Tibial nerve (tissue), 4 donors: ENCODE measurements at places on chromosomes 5 and 9. TPM values are rescaled to one million over a fixed set of nuclear protein-coding genes. Genes with fewer than 3 reads are reported as not detected.

- H3K27me3 ChIP-seq = no peaks in the 10 kb centered on the region
- H3K4me3 ChIP-seq = no peak overlapping the region
- peaks cover 36% of the 10 kb centered on the region for H3K4me1 ChIP-seq
- no peak overlapping the region for H3K27ac ChIP-seq
Observed at GRCh38 chr5:109105631-109106267, 304.0 kb downstream of the PJA2 start.

MAMDC4 gene
- 3.8 TPM for total RNA-seq

SMIM3 gene
- 37.9 TPM for total RNA-seq

DNA sequence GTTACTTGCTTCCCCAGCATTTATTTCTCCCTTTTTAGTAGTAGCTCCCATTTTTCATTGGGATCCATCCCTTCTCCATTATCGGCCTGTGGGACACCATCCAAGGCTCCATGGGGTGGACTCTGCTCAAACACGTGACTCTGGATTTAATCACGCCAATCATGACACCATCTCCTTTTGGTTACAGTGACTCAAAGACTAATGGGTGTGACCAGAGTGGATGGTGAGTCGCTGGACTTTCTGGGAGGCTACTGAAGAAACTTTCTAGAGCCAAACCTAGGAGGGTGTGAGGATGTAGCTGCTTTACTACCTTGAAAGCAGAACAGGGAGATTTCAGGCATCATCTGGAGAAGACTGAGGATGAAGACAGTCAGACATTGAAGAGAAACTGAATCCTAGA, 93.1 kb downstream of the PJA2 start:
- no peaks in the 10 kb centered on the region for H3K27me3 ChIP-seq
- no peak overlapping the region for H3K4me3 ChIP-seq
- DNase-seq = no peak
- no peaks in the 10 kb centered on the region for H3K36me3 ChIP-seq

DNA sequence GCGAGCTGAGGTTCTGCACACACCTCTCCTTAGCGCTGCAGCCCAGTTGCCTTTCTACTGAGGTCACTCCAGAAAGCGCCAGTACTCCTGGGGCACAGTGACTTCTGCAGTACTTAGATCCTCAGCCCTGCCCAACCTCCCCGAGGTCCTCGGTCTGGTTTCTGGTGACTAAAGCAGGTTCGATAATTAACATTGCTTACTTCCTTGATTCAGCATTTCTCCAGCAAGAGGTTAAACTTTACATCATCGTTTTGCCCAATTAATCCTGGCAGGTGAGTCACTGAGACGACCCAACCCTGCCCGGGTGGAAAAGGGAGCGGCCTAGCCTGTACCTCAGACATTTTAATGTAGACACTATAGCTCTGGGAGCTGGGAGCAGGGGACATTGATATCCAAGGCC, 77.6 kb downstream of the PLAC8L1 start:
- no peak overlapping the region for H3K4me3 ChIP-seq
- no peaks in the 10 kb centered on the region for H3K36me3 ChIP-seq
- H3K4me1 ChIP-seq = no peaks in the 10 kb centered on the region
- no peaks in the 10 kb centered on the region for H3K27me3 ChIP-seq
- H3K27ac ChIP-seq = no peak overlapping the region
- DNase-seq = no peak

DNA sequence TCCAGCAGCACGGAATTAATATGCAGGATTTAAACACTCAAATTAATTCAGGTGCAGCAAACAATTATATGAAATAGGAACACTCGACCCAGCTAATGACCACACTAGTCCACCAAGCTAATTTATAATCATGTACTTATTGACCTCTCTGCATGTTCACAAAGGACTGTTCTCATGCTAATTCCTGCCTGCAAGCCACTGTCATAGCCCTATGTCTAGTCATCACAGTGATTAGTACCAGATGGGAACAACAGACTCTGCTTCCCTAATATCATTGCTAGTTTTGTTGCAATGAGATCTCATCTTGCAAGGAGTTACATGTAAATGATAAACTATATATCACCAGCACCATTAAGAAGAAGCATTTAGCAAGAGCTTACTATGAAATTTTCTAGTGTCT, 553.0 kb upstream of the GRAMD2B start:
- no peaks in the 10 kb centered on the region for H3K27me3 ChIP-seq
- no peak overlapping the region for H3K27ac ChIP-seq
- H3K4me3 ChIP-seq = no peak overlapping the region
- H3K4me1 ChIP-seq = no peaks in the 10 kb centered on the region
- no peaks in the 10 kb centered on the region for H3K36me3 ChIP-seq
- DNase-seq = no peak
